T-helper 2 cell (primary cell): ENCODE measurements at places on chromosomes 1 and 21.

GRCh38 chr1:215824245-215824644, 257.1 kb downstream of the KCTD3 start:
- DNase-seq: no peak

- DNase-seq: no peak
These were observed 28.2 kb downstream of the UTS2 start for GRCh38 chr1:7824701-7825100.

DNA sequence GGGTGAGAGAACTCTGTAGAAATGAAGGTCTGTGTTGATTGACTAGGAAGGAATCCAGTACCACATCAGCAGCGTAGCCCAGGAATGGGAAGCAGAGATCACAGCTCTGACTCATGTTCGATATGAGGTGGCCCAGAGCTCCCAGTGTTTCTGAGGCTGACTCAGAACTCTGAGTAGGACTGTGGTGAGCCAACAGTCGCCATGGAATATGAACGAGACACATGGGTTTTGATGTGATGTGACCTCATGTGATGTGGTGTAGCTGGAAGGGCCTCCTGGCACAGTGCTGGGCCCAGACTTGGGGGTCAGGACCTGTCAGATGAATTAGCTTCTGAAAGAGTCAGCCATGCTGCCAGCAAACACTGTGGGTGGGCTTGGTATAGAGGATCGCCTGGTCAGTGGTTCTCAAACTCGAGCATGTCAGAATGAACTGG, 237.0 kb downstream of the MRPL39 start:
- no peak for DNase-seq

GRCh38 chr1:39990428-39990827, 35.5 kb downstream of the MFSD2A start:
- no peak for DNase-seq

- no peak for DNase-seq
These were observed 1.4 kb downstream of the LHX4 start for GRCh38 chr1:180231506-180231921.
